ENCODE measurements at places on chromosomes 13 and 19.

- DNase-seq: no peak
These were observed 7.9 kb downstream of the CAB39L start for GRCh38 chr13:49435992-49436391.

DNA sequence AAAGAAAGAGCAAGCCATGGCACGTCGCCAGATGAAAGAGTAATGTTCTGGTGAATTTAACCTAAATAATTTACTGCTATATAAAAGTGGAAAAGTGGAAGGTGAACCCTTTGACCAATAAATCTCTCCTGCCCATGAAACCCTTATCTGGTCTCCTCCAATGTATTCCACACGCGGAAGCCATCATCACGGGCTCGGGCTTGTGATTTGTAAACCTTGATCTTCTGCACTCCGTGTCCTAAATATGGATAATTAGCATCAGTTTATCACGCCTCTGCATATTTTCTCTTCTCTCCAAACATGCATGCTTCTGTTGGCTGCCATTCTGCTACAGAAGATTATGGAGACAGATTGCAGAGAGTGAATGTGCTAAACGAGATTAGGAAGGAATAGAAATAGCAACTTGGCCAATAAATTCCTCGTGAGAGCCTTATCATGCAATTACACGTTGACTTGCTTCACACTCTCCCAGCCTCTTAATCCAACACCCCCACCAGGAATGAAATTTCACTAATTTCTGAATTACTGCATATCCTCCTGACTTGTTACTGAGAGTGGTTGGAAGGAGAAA, 34.5 kb downstream of the SOX1 start:
- DNase-seq: no peak

GRCh38 chr19:51179256-51179655, 37.2 kb downstream of the SIGLEC7 start:
- DNase-seq: no peak

DNA sequence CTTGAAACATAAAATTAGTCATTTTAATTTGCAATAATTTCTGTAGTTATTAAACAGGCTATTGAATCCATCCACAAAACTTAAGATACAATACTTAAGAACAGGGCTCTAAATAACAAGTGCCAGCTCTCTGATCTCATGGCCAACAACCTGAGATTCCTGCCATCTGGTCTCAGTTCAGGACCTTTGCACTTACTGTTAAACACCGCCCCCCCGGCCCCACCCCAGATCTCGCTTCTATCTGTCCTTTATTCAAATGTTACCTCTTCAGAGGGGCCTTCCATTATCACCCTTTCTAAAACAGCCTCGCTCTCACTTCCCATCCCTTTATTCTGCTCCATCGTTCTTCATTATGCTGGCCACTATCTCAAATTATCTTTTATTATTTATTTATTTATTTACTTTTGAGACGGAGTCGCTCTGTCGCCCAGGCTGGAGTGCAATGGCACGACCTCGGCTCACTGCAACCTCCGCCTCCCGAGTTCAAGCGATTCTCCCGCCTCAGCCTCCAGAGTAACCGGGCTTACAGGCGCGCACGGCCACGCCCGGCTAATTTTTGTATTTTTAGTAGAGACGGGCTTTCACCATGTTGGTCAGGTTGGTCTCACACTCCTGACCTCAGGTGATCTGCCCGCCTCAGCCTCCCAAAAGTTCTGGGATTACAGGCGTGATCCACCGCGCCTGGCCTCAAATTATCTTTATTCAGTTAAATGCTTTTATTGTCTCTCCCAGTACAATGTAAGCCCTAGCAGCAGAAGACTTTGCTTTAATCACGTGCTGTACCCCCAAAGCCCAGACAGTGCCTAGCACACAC, 838 bp upstream of the SNRNP70 start:
- no peak for DNase-seq

- DNase-seq: no peak
These were observed 12.3 kb upstream of the ZBTB32 start for GRCh38 chr19:35692010-35692409.

GRCh38 chr19:6473647-6474046, 7.9 kb downstream of the DENND1C start:
- DNase-seq: no peak

GRCh38 chr13:106919133-106919532, 351.2 kb upstream of the ARGLU1 start:
- DNase-seq: no peak

DNA sequence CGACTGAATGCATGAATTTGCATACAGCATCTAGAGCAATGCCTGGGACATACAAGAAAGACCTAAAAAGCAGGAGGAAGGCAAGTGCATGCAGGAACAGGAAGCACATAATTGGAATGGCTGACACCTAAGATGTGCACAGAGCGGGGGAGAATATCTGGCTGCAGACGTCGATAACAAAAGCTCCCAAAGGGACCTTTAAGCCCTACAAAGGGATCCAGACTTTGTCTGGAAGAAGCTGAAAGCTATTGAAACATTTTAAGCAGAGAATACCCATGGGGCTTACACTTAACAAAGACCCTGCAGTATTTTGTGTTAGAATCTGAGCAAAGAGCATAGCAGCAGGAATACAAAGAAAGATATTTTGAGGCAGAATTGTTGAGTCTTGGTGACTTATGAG, 107.4 kb upstream of the CLDN10 start:
- DNase-seq: no peak

DNA sequence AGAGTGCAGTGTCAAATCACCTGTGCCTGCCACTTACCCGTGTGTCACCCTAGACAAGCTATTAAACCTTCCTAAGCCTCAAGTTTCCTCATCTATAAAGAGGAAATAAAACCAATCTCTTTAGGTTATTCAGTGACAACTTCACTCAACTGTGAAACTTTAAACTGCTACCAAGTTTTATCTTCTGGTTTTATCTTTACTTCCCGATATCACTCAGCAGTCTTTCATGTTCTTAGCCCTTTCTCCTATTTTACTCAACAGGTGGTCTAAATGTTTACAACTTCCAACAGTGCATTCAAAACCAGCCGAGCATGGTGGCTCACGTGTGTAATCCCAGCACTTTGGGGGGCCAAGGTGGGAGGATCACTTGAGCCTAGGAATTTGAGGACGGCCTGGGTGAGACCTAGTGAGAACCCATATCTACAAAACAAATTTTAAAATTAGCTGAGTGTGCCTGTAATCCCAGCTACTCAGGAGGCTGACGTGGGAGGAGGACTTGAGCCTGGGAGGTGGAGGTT, 59.6 kb downstream of the GPALPP1 start:
- no peak for DNase-seq

- no peak for DNase-seq
These were observed 497 bp upstream of the MLNR start for GRCh38 chr13:49219647-49220035.

- DNase-seq: no peak
These were observed 352.7 kb upstream of the SGCG start for GRCh38 chr13:22828081-22828480.

GRCh38 chr13:55653497-55653896, 1487.2 kb upstream of the PRR20A start:
- no peak for DNase-seq

- no peak for DNase-seq
These were observed 7.0 kb downstream of the SOX21 start for GRCh38 chr13:94705081-94706030.

DNA sequence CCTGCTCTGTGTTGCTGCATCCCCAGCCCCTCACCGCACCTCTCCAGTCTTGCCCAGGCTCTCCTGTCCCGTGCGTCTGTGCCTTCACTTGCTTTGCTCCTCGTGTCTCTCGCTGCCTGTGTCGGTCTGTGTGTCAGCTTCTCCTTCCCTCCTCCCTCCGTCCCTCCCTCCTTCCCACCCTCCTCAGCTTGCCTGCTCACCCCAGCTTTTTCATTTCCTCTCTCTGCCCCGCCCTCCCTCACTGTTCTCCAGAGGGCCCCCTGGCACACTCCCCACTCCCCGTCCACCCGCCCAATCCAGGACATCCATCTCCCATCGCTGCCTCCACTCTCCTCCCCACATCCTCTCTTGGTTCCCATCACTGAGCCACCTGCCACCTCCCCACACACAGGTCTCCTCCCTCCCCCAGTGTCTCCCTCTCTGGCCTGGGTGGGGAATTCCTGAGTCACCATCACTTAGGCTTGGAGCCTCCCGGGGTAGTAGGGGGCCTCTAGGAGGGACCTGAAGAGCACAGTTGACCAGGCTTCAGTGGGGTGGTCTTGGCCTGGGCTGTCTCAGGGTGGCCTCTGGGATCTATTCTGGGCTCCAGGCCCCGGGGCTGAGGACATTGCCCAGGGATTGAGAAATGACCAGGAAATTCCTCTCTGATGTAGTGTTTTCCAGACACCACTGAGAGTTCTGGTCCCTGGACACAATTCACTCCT, at the start of gene PTGIR:
Gene PTGIR, minus strand, starts transcription at position 132 of the 704 bp plus-strand sequence. CDS start 864 bp downstream, outside the sequence.
- DNase-seq: no peak

- DNase-seq: no peak
These were observed 14.8 kb downstream of the EPSTI1 start for GRCh38 chr13:42977219-42977659.

- DNase-seq: no peak
These were observed 2.1 kb downstream of the CCDC106 start for GRCh38 chr19:55650126-55650557.

DNA sequence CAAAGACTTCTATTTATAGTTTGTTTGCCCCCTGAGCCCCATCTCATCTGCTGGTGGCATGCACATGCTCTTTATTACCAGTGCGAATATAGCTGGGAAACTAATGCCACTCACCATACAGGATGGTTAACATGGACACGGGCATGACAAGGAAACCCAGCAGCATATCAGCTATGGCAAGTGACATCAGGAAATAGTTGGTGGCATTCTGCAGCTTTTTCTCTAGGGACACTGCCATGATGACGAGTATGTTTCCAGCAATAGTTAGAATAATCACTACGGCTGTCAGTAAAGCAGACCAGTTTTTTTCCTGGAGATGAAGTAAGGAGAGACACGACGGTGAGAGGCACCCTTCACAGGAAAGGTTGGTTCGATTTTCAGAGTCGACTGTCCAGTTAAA, 1.5 kb downstream of the HTR2A start:
- DNase-seq: no peak

DNA sequence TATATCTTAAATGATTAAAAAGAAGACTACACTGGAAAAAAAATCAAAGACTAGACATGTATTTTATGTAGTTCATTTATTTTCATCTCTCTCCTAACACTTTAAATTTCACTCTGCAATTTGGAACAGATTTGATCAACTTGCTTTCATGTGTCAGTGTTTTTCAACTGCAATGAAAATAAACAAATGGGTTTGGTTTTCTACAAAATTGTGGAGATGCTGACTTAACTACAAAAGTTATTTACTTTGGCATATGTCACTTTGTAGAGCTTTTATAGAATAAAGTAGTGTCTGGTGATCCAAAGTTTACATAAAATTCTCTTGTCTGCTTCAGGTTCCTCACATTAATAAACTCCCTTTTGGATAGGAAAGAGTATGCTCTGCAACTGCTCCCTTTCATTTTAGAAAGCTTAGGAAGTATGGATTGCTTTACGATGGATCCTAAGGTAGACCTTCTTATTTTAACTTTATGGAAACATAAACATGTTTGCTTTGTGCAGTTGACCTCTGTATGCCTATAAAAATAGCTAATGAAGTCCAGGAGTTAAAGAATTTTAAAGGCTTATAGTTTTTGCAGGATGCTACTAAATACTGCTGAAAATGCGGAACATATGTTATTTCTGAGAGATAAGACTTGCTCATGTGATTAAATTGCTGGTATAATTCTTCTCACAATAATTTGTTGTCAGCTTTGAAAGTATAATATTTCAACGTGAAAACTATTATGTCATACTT, 815.9 kb downstream of the PCDH9 start:
- no peak for DNase-seq

GRCh38 chr19:14028901-14029300, 953 bp downstream of the RLN3 start:
- no peak for DNase-seq

GRCh38 chr13:30718661-30719524, 16.4 kb upstream of the ALOX5AP start:
- peak; percentile 64 for DNase-seq

GRCh38 chr13:110245416-110245899, 61.5 kb downstream of the COL4A1 start:
- DNase-seq: no peak

GRCh38 chr13:28426381-28426780, 68.5 kb downstream of the FLT1 start:
- DNase-seq: no peak

GRCh38 chr13:52454459-52454819, 839 bp upstream of the CKAP2 start:
- no peak for DNase-seq

Measured in AG09309 (cell line).